Suppressor macrophage treated with lipopolysaccharide for 1 hour (primary cell): ENCODE measurements at places on chromosomes 4 and X.
A peak's percentile ranks its signal among the peaks of the same experiment; 100 is the strongest.

DNA sequence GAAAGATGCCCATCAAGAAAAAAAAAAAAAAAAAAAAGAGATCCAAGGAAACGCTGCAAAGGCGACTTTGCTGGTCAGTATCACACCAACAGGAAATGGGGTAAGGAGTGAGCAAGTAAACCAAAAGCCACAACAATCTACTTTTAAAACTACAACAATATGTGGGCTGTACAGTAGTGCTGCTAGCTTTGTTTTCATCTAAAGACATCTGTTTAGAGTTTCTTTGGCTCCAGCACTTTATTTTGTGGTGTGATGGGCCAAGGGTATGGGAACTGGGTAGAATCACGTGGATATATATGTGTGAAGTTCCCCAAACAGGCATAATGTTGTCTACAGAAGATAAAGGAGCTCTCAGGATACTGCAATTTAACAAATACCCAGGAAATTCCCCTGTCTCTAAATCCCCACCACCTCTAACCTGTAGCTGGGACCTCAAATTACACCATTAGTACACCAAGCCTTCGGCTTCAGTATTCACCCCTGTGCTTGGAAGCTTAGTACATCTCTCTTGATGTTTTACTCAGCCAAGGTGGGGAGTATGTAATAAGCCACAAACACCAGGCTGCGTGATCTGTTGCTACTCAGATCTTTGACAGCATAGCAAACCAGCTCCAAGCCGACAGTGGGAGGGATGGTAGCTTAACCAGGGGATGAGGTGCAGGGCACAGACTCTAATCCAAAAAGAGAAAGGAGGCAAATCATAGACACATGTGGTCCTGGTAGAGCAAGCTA, 207.9 kb downstream of the HS6ST2 start:
- no peak for DNase-seq

DNA sequence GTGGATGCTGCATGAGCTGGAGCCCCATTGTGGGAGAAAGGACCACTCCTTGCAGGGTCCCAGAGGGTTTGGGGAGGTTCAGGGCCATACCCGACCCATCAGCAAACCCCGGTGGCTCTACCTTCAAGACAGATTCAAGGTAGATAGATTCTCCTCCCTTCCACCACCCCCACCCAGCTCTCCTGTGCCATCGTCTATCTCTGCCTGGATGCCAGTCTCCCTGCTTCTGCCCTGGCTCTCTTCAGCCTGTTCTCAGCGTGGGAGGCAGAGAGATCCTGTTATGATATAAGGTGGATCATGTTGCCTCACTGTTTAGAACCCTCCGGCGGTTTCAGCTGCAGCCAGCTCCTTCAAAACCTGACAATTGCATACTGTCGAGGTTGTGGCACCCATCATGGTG, 5.4 kb downstream of the LAGE3 start:
- no peak for DNase-seq

- DNase-seq = no peak
Observed at GRCh38 chrX:9267415-9267814, 197.4 kb upstream of the TBL1X start.

GRCh38 chr4:149166876-149167275, 648.8 kb downstream of the IQCM start:
- DNase-seq = no peak

DNA sequence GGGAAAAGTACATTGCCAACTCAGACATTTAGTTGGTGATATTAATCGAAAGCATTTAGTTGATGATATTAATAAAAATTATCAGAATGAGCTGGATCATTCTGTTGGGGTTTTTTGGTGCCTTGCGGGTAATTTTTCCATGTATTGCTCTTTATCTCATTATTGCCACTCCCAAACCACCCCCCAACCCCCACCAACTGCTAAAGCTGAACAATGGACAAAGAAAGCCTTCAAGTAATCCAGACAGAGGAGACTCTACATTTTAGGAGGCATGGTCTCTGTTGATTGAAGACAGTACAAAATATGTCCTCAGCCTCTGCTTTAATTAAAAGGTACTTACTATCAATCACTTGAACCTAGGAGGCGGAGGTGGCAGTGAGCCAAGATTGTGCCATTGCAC, 22.5 kb downstream of the PDK3 start:
- no peak for DNase-seq

GRCh38 chrX:137427816-137428215, 138.1 kb upstream of the ZIC3 start:
- peak; percentile 35 for DNase-seq

DNA sequence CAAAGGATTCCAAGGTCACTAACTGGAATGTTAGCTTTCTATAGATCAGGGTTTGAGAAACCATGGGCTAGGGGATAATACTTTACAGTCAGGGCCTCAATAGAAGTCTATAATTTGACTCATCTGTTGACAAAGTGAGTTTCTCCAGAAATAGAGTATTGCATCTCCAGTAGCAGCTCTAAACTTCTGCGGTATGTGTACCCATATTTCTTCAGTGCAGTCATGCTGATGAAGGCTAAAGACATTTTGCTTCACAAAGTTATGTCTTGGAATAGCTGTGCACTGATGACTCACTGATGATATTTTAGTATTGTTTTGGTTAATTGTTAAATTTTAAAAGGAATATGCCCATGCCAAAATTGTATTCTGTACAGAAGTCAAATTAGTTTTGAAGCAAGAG, 464.9 kb upstream of the AMOT start:
- DNase-seq = no peak

- DNase-seq = no peak
Observed at GRCh38 chr4:569958-570667, 6.0 kb downstream of the TMEM271 start.

GRCh38 chr4:144355811-144356757, 215.6 kb upstream of the GYPA start:
- peak; percentile 53 for DNase-seq

DNA sequence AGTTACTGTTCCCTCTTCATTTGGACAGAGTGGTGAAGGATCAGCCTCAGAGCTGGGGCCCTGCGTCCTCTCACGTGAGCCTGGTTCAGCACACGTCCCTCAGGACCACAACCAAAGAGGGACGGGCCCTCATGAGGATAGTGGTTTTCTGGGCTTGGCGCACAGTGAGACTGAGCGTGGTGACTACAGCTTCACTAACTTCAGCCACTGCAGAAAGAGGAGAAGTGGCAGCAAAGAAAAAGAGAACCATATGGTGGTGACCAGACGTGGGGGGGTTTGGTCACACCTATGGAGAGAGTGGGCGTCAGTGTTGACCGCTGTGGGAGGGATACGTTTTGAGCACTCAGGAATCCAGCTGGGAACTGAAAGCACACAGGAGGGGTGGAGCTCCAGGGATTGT, 21.8 kb upstream of the TNIP3 start:
- DNase-seq = no peak

- DNase-seq = no peak
Observed at GRCh38 chr4:3523628-3524221, 8.5 kb downstream of the LRPAP1 start.

DNA sequence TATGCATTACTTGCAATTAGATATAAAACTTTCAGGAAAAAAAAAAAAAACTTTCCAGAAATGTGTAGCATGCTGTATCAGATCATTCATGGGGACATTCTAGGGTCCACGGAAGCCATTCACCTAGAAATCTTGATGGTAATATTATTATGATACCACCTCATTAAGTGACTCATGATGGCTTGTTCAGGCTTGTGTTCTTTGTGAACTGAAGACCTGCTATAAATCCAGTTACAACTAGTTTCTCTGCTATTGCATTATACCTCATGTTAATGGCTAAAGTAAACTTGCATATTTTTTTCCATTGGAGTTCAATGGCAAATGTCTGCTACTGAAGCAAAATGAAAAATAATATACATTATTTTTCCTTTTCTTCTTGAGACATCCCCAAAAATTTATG, 35.3 kb upstream of the PTPN13 start:
- no peak for DNase-seq

GRCh38 chr4:36841583-36842326, 402.8 kb upstream of the NWD2 start:
- no peak for DNase-seq

GRCh38 chr4:74451214-74451661, 6.3 kb downstream of the AREG start:
- peak; percentile 80 for DNase-seq

GRCh38 chr4:154491341-154492271, at the start of gene DCHS2:
TSS of gene DCHS2 (minus strand) at chr4:154491799. CDS start at chr4:154491355, 444 bp downstream.
- DNase-seq = peak; percentile 44

DNA sequence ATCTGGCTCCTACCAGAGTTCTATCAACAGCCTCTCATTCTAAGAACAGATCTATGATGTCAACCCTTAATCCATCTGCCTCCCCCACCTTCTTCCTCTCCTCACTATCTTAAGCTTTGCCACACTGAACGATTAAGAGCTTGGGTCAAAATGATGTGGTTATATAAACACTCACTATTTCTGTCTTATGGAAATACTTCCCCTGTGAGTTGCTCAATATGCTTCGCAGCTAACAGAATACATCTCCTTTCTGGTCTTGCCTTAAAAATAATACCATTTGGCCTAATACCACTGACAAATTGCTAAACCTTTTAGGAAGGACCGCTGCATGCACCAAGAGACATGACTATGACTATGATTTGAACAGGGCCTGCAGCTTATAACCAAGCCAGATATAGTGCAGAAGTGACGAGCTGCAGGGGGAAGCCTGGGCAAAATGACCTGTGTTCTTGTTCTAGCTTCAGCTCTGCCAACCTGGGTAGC, 130.9 kb downstream of the RNF150 start:
- DNase-seq = no peak

- no peak for DNase-seq
Observed at GRCh38 chr4:185997296-185997695, 71.7 kb upstream of the TLR3 start.

- no peak for DNase-seq
Observed at GRCh38 chr4:25112366-25112994, 47.8 kb downstream of the SEPSECS start.

GRCh38 chr4:149638073-149638472, 177.6 kb downstream of the IQCM start:
- DNase-seq = no peak

DNA sequence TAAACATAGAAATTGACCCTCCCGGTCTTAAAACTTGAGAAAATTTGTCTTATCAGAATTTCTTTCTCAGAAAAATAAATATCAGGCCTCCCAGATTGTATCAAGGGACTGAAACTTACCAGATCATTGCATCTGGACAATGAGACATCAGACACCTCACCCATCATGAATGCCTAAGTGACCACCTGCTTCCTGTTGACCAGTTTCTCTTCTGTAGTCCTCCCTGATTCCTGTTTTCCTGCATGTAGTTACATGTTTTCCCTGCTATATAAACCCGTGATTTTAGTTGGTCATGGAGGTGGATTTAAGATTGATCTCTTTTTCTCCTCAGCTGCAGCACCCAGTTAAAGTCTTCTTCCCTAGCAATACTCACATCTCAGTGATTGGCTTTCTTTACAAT, 548.1 kb downstream of the PPP4R3C start:
- DNase-seq = no peak

GRCh38 chr4:4477796-4478195, 64.1 kb downstream of the STX18 start:
- DNase-seq = no peak

DNA sequence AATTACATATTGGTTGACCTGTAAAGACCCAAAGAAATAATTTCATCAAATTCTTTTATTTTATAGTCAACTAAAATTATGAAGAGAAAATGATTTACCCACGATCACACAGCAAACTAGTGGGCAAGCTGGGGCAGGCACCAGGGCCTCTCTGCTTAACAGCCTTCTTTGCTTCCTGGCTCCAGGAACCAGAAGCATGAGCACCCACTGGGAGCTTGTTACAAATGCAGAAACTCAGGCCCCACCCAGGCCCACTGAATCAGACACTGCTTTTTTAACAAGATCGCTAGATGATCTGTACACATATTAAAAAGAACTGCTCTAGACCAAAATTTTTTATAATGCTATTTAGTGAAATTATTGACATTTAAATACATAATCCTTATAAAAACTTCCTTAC, 95.0 kb downstream of the GEMIN8 start:
- DNase-seq = no peak

DNA sequence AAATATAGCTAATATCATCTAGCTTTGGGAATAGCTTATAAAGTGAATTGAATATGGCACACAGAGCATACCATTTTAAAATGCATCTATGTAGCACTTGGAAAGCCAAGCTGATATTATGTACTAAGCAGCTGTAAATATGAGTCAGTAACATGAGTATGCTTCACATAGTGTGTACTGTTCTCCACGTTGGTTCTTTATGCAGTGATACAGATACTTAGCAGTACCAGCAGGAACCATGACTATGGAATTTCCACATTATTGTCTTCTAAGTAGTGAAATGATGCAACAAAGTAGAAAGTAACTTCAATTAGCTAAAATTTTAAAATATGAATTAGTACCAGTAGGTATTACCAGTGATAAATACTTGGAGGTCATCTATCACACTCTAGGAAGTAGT, 320.1 kb downstream of the BMPR1B start:
- no peak for DNase-seq

- DNase-seq = no peak
Observed at GRCh38 chrX:131359611-131360010, 70.5 kb upstream of the IGSF1 start.

DNA sequence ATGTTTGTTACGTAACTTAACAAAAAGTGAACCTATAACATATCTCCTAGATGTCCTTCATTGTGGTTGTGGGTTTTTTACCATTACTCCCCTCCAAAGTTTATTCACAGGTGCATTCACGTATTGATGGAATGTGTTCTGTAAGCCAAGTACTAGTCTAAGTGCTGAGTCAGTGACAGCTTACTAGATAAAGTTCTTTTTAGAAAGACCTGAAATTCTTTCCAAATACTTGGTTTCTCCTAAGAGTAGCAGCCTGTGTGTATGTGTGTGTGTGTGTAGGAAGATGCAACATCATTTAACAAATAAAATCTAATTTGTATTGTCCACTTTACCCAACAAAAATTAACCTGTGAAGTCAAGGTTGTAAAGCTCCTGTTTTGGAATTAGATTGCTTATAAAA, 22.1 kb downstream of the NAP1L5 start:
- DNase-seq = no peak

DNA sequence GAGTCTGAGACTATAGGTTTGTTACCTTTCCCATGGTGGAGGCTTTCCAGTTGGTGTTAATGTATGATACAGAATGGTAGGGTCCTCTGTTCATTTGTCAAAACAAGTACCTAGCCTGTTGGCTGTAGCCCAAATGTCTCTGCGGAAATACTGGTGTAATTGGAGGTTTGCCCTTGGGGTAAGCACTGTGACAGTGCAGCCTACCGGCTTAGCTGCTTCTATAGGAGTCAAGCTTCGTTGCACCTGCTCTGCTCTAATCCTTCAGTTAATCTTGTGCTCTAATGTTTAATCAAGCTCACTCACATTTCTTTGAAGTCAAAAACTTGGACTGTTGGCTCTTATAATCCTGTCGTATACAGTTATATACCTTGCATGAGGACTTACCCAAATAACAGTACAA, 203.4 kb downstream of the CCNG2 start:
- no peak for DNase-seq

- no peak for DNase-seq
Observed at GRCh38 chr4:184358521-184359232, 115.7 kb downstream of the IRF2 start.

DNA sequence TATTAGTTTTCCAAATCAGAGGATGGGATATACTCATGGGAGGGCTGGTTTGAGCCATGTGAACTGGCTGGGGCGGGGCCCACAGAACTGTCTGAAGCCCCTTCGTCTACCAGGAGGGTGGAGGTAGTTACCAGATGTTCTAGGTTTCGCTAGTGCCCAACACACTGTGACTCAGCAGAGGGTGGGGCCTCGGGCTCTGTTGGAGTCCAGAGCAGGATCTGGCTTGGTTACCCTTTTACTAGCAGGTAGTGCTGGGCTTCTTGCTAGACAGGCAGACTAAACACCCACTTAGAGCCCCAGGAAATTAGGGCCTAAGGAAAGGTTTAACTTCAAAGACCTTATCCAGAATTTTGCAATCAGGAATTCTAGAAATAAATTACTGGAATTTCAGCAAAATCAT, 56.2 kb upstream of the CHRDL1 start:
- DNase-seq = no peak
